Suppressor macrophage treated with lipopolysaccharide for 4 hours (primary cell): ENCODE measurements at places on chromosomes 2 and 18.

- DNase-seq, result no peak
Measured at GRCh38 chr2:147198651-147199171, 646.1 kb upstream of the ACVR2A start.

DNA sequence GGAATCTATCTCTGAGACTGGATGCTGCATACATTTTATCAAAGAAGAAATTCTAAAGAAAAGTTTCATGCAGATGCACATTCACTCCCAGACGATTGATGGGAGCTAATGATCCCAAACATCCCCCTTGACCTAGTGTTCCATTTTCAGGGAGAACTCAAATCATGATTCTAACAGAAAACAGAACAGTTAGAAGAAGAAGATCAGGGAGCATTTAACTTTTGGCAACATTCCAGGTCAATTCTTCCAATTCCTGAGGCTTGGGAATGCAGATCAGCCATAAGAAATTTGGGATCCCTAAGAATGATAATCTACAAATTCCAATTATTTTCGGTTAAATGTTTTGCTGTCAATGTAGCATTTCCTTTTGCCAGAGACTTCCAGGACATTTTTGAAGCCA lies 96.6 kb downstream of the CPO start:
- DNase-seq, result no peak

- DNase-seq, result no peak
Measured at GRCh38 chr2:43874776-43875451, 36.1 kb downstream of the ABCG8 start.

DNA sequence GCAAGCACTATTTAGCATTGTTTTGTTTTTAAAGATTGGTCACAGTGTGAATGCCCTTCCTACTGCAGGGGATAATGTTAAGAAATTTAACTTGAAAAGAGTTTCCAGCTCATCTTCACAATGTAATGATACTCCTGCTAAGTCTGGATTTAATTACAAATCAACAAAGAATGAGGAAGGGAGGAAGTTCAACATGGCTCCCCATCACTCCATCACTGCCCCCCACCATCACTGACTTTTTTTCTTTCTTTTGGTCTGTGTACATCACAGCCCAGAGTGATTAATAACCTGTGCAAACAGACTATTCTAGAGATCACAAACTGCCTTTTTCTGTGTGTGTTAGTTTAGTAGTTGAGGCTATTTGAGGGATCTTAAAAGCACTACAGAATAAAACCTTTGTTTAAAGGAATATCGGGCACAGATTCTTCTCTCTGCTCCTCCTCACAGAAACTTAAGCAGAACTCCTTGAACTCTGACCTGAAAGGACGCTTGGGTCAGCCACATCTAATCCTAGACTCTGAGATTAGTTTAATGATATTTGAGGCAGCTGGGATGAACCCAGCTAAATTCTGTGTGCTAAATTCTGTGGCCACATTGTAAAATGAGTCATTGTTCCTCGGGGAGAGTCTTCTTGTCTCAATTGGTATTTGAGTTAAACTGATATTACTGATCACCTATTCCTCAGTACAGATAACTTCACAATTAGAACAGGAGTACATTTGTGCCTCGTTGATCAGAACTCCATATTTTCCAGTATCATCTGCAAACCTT lies 47.8 kb downstream of the SATB2 start:
- DNase-seq, result no peak

GRCh38 chr2:119827866-119828507 lies 68.3 kb downstream of the PTPN4 start:
- no peak for DNase-seq

- DNase-seq, result no peak
Measured at GRCh38 chr2:75238670-75239330, 39.5 kb upstream of the TACR1 start.

GRCh38 chr2:230873661-230874401 lies 9.1 kb downstream of the ITM2C start:
- no peak for DNase-seq

DNA sequence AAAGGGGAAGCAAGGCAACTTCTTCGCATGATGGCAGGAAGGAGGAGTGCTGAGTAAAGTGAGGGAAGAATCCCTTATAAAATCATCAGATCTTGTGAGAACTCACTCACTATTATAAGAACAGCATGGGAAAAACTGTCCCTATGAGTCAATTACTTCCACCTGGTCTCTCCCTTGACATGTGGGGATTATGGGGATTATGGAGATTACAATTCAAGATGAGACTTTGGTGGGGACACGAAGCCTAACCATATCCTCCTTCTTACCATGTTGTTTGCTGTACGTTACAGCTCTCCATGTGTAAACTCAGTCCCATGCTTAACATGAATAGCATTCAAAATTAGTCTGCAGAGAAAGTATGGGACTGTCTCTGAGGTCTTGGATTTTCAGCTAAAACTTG lies 1096.8 kb upstream of the ACVR2A start:
- no peak for DNase-seq

DNA sequence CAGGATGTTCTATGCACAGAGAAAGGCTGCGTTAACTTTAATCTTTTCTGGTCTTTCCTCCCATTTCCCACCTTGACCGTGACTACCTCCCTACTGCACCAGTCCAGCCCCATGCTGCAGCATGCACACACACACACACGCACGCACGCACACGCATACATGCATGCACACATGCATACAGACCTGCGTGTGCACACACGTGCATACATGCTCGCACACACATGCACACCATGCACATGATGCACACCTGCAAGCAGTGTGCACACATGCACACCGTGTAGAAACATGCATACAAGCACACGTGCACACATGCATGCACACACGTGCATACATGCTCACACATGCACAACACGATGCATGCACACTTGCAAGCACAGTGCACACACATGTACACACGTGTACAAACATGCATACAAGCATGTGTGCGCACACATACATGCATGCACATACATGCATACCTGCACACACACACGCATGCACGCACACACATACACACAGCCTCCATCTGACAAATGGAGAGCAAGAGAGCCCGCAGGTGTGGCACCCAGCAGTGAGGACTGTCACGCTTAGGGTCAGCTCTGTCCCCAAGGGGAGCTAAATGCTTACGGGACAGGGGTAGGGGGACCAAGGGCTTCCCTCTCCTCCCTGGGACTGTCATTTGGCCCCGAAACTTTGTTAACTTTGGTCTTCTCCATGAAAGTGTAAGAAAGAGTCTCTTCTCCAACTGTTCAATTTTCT lies 18.2 kb downstream of the SNORC start:
- DNase-seq, result no peak

DNA sequence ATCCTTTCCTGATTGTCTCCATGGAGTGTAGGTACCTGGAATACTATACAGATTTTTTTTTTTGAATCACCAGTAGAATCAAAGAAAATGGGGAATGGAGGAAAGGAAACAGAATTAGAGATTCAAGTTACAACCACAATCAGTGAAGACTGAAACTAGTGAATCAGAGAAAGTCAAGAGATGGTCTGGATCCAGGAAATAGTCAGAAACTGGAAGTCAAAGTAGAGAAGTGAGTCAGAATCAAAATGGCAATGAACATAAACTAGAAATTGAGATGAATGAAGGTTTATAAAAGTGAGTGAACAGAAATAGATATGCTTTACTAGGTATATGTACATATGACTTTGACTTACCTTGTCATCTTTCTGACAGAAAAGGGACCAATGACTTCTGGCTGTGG lies 579.0 kb downstream of the PLCL1 start:
- no peak for DNase-seq

- DNase-seq, result no peak
Measured at GRCh38 chr2:179927041-179927440, 65.6 kb upstream of the ZNF385B start.
